Activated T-cell treated with anti-CD3 and anti-CD28 coated beads for 48 hours (primary cell): ENCODE measurements at places on chromosomes 12 and 14.

GRCh38 chr12:56676851-56677580, 11.1 kb downstream of the PTGES3 start:
- DNase-seq = no peak

DNA sequence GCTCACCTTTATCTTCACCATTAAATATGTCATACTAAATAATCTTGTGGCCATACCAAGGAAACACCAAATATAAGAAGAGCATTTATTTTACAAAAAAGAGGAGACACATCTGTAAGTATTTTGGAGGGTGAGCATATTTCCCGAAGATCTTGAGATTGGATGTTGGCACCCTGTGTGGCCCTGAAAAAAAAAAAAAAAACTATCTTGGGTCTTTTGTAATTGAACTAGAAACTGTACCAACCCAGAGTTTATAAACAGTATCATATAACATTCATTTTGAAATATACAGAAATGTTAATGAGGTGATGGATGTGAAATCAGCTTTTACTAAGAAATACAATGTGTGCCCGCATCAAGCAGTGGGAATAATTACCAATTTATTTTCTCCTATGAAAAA, 104.0 kb upstream of the FRMD6 start:
- DNase-seq = no peak

- no peak for DNase-seq
Measured at GRCh38 chr12:49340971-49341776, 4.2 kb upstream of the C1QL4 start.

- no peak for DNase-seq
Measured at GRCh38 chr12:51860986-51861385, 12.5 kb upstream of the FIGNL2 start.

DNA sequence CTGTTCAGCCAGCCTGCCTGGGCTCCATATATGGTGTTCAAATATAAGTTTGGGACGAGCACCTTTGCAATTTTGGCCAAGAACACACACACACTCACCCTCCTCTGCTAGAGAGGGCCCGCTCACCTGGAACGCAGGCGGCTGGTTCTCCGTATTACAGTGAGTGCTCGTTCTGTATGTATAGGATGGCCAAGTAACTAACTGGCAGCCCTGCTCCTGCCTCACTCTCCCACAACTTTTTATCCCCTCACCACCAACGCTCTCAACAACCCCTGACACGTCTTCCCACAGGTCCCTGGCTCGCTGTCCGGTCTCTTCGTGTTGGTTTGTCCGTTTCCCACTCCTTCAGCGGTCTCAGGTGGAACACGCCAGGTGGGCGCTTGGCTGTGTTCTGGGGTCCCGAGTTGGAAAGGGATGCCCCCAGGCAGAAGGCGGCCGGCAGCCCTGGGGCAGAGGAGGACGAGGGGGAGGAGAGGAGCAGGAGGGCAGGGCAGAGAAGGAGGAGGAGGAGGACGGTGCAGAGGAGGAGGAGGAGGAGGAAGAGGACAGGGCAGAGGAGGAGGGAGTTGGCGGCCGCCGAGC, 398 bp upstream of the MSRB3 start:
- no peak for DNase-seq

DNA sequence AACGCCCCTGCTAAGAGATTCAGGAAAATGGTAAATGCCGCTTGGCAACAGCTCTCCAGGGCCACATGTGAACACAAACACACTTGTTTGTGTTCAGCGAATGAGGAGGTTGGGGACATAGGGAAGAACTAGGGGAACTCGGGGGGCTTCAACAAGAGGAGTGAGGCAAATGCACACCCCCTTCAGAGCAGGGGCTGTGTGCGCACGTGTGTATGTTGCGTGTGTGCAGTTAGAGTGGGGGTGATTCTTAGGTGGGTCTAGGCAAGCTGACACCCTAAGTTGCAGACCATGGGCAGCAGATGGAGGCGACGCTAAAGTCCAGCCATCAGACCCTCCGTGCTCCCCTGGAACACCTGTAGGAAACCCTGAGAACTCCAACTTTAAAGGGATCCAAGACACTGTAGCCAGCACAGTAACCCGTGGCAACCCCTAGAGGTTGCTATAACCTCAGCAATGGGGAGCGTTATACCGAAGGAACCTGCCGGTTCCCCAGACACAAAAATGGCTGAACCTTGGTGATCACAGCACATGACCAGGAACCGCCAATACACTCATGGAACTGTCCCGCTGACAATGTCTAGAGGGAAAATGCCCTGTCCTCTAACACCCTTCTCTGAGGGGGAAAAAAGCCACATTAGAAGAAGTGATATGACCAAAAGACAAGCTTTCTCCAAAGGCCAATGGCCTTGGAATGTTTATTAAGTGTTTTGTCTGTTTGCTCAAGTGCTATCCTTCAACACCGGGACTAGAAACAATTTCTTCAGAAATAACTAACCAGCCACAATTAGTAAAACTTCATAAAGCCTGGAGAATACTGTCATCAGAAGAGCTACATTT, 86.5 kb upstream of the CEP83 start:
- no peak for DNase-seq

DNA sequence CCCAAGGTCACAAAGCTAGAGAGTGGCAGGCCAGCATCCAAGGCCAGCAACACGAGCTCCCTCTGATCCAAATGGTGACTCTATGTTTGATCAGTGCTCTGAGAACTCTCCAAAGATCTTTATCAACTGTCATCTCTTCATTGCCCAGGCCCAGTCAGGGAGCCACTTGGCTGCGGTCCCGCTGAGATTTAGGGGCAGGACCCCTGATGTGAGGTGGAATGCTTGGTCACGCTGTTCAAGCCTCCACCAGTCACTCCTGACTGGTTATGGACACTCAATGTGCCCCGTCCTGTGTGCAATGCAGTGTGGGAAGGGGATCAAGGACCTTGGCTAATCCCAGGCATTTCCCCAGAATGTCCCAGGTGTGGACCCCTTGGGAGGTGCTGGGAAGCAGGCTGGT, 19.8 kb upstream of the TCL1B start:
- DNase-seq = no peak

DNA sequence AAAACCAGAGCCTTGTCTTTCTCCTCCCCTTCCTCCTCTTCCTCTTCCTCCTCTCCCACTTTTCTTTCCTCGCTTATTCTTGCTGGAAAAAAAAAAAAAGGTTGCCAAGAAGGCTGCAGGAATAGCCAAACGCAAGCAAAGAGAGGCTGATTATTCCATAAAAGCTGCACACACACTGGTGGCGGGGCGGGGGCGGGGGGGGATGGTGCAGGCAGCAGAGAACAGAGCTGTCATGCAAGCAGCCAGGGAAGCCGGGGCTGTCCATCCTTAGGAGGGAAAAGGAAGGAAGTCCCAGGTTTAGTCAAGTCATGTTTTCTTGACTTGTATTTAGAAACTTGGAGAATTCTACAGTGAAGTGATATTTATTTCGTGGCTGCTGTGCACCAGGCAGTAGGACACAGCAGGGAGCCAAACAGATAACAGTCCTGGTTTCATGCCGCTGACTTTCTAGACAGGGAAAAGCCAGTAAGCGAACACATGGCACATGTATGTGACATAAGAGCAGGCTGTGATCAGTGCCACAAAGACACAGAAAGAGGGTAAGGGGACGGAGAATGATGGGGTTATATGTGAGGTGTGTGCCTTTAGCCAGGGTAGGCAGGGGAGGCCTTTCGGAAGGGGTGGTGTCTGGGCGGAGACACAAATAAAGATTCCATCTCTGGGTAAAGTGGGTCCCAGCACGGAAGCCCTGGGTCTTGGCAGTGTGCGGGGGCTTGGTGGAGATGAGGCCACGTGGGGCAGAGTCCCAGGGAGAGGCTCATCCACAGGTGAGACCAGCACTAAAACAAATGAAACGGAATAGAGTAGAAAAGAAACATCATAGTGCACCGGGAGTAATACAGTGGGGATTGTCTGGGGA, 56.6 kb upstream of the SCN8A start:
- DNase-seq = no peak

- no peak for DNase-seq
Measured at GRCh38 chr12:91890742-91891141, 254.9 kb downstream of the BTG1 start.

DNA sequence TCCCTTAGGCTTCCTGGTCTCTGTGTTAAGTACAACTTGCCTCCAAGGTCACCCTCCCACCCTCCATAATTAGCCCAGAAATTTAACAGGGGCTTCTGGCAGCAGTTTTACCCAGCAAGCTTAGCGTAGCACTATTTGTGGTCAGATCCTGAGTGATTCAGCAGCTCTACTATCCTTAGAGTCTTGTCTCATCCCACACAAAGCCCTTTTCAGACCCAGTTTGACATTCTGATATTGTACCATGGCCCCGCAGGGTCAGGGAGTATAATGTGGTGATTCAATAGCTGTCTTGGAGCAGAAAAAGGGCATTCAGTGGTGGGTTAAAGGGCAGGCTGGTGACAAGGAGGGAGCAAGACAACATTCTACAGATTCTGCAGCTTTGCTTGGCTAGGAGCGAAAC, 153.8 kb upstream of the DDHD1 start:
- no peak for DNase-seq
